ENCODE measurements at places on chromosomes 2 and 18. TPM values are rescaled to one million over a fixed set of nuclear protein-coding genes. Genes with fewer than 3 reads are reported as not detected.

Gene TMEM247
- total RNA-seq = 4.7 TPM

Gene DCTN1
- 61.0 TPM for total RNA-seq

Gene BOLL
- total RNA-seq = 0.11 TPM

Gene MAPRE2
- total RNA-seq = 47.5 TPM

Gene PARD3B
- total RNA-seq = 3.0 TPM

Gene SERPINB13
- total RNA-seq = not detected

Gene CFC1
- total RNA-seq = not detected

Gene TMEM198
- 2.4 TPM for total RNA-seq

Gene DCC
- not detected for total RNA-seq

Gene TLX2
- not detected for total RNA-seq

Gene OTOS
- total RNA-seq = not detected

Gene SMAD7
- total RNA-seq = 2.5 TPM
